ENCODE measurements at places on chromosomes 13 and 19.

DNA sequence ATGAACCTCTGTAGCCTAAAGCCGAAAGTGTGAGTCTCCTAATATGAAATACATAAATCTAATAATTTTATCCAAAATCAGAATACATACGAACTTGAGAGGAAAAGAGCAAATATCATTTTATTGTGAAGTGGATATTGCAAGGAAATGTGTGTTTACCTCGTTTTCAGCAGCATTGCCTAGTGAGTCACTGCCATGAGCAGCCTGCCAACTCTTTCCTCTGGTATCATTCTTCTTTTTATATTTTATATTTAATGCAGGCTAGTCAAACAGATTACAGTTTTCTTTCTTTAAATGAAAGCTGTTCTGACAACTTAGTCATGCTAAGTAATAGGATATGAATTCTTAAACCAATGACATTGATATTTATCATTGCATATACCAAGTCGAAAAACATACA is 44.2 kb downstream of the EDNRB start:
- no peak for DNase-seq

DNA sequence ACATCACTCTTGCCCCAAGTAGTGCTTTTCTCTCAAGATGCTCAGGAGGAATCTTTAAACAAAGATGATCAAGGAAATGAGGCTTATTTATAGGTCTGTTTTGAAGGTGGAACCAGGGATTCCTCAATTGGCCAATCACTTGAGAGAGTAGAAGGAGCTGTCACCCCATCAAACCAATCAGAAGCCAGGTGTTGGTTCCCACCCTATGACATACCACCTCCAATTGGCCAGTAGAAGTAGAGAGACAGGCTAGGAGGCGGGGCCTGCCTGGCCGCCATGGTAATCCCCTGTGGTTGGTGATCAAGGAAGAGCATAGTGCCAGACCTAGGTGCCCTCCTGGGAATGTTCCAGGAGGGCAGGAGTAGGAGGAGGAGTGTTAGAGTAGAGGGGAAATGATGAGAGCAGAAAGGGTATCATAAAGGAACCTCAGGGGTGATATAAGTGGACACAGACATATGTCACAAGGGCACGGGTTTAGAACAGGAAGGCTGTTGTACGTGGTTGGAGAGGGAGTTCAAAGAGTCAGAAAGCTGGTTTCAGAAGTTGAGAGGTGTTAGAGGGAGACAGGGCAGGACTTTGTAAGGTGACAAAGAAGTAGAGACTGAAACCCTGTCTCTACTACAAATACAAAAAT is 10.5 kb downstream of the PMIS2 start:
- DNase-seq = no peak

DNA sequence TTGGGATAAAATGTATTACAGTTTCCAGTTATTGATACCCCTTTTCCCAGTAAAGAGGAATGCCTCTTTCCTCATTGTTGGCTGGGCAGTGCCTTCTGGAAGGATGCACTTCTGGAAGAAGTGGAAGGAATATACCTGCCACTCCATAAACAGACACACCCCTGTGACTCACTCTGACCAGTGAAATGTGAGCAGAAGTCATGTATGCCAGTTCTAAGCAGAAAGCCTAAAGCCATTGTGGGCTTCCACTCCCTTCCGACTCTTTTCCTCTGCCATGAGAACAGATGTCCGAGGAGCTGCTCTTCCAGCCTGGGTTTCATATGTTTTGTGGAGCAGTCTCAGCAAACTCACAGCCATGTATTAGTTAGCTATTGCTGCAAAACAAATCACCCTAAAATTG is 166.1 kb upstream of the SERP2 start:
- DNase-seq = no peak

GRCh38 chr13:45340422-45341033 is 455 bp downstream of the TPT1 start:
- peak; percentile 80 for DNase-seq

GRCh38 chr13:52765611-52766390 is 26.2 kb upstream of the CNMD start:
- no peak for DNase-seq

DNA sequence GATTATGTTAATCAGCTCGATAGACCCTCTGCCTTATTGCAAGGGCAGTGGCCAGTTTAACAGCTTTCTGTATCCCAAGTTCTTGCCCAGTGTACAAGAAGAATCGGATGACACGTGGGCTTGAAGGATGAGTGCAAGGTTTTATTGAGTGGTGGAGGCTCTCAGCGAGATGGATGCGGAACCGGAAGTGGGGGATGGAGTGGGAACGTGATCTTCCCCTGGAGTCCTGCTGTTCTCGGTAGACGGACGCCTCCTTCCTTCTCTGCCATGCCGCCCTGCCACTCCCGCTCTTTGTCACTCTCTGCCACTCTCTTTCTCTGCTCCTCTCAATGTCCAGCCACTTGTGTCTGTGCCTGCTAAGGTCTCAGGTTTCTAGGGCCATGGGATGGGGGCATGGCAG is 21.0 kb downstream of the RFXAP start:
- no peak for DNase-seq

DNA sequence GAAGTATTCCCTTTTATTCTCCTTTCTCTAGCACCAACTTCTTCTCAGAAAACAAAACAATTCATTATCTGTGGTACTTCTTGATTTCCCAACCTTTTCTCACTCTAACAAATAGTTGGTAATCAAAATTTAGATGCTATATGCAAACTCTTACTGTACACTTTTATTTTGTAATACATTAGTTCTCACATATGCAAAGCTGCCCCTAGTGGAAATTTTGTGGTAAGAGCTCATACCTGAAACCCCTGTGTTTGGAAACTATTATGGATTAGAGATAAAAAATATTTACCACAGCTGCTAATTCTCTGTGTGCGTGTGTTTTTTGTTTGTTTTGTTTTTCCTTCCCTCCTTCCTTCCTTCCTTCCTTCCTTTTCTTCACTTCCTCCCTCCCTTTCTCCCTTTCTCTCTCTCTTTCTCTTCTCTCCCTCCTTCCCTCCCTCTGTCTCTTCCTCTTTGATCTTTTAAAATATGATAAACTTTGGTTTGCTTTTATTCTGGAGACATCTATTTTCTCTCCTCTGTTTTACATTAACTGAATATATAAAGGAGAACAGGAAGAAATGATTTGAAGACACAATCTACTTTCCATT is 537.4 kb downstream of the SLITRK6 start:
- no peak for DNase-seq

GRCh38 chr13:67549331-67549730 is 319.2 kb upstream of the PCDH9 start:
- no peak for DNase-seq

- DNase-seq = no peak
Measured at GRCh38 chr13:44158881-44159632, 214.6 kb upstream of the SERP2 start.

DNA sequence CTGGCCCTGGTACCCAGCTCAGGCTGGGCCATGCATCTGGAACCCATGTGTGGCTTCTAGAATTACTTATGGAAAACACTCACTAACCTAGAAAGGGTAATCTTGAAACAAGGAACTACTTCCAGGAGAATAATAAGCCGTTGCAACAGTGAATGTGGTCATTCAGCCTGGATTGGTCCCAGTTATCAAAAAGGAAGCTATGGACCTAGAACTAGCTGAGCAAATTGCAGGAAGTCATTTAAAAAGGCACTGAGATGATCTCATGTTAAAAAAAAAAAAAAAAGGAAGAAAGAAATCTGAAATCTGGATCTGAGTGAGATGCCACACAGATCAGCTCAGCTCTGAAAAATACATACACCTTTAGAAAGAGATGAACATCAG is 59.6 kb downstream of the DCT start:
- DNase-seq = no peak

DNA sequence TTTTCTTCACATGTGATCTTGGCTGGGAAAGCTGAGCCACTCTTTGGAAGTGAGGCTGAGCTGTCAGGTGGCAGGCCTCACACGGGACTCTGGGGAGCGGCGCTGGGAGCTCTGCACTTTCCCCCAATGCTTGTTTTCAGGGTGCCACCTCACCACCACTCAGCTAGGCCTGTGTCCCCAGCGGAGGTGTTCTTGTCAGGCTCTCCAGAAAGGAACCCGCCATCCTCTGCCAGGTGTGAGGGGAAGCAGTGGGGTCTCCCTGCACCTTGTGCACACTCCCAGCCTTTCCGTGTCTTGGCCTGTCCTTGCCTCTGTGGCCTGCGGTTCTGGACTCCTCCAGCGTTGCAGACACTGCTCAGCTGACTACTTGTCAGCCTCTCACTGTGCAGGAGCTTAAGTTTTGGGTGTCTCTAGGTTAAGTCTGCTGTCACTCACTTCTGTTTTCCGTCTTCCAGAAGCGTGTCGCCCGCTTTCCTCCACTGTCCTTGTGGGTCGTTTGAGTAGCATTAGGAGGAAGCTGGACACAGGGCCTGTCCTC is 51.9 kb downstream of the GGACT start:
- DNase-seq = no peak

DNA sequence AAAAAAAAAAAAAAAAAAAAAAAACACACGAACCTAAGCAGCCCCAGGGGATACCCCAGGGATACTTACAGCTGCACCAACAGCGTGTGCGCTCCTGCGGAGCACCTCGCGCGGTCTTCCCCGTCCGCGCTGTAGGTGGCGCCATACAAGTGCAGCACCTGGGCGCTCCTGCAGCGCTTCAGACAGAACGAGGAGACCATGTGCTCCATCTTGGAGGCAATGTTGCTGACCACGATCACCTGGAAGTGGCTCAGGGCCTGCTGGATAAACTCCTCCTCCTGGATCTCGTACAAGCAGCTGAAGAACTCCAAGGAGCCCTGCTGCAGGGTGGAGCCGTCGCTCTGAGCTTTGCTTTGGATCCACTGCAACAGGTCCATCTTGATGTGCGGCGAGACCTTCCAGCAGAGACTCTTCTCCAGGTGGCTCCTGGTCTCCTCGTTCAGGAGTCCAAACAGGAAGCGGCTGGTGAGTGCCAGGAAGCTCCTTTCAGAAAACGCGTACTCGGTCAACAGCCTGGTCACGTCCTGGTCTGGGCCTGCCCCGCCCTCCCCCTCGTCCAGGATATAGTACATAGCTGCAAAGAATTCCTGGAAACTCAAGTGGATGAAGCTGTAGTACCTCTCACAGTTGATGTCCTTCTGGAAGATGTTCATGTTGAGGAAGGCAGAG is 14.5 kb downstream of the NLRP12 start:
- DNase-seq = no peak

DNA sequence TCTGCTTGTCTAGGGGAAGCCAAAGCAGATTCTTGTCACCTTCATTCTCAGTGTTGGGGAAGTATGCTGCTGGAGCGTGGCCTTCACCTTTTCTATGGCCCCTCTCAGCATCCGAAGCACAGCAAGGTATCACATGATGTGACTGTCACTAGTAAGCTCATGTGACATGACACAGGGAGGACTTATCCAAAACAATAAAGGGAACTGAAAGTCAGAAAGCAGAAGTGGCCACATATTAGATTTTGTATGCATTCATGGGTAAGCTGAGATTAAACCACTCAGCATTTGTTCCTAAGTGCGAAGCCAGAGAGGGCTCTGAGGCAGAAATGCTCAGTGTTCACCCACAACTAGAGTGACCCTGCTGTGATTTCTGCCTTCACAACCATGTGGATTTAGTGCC is 72.8 kb upstream of the PCDH8 start:
- DNase-seq = no peak

DNA sequence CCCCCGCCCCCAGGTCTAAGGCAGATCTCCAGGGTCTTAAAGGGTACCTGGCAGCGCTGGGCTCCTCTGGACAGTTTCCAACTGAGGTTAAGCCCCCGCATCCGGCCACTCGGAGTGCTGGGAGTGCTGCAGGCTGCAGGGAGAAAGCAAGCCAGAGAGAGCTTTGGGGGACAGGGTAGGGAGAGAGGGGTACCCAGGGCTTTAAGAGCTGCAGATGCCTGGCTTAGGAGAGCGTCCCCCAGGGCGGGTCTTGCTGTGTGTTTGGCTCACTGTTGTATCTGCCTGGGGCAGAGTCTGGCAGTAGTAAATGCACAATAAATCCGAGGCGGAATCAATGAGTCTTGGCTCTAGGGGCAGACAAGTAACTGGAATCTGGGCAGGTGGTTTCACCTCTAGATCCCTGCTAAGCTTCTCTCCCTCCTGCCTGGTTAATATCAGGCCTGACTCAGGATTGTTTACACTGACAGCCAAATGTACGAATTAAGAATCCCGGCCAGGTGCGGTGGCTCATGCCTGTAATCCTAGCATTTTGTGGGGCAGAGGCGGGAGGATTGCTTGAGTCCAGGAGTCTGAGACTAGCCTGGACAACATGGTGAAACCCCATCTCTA is 798 bp upstream of the COX6B2 start:
- no peak for DNase-seq

- DNase-seq = no peak
Measured at GRCh38 chr19:33905937-33906577, 109.4 kb downstream of the KCTD15 start.

DNA sequence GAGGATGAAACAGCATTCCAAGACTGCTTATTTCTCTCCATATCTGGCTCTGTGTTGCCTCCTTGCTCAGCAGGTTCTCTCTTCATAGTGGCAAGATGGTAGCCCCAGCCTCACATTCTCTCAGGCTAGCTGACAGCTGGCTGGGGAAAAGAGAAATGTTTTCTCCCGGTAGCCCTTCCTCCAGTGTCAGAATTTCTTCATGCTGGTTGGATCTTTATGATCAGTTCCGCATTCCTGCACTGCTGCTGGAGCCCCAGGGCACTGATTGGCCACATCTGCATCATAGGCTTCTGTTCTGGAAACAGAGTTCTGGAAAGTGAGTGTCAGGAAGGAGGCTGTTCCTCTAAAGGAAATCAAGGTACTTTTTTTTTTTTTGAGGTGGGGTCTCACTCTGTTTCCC is 24.6 kb downstream of the POP4 start:
- DNase-seq = no peak

DNA sequence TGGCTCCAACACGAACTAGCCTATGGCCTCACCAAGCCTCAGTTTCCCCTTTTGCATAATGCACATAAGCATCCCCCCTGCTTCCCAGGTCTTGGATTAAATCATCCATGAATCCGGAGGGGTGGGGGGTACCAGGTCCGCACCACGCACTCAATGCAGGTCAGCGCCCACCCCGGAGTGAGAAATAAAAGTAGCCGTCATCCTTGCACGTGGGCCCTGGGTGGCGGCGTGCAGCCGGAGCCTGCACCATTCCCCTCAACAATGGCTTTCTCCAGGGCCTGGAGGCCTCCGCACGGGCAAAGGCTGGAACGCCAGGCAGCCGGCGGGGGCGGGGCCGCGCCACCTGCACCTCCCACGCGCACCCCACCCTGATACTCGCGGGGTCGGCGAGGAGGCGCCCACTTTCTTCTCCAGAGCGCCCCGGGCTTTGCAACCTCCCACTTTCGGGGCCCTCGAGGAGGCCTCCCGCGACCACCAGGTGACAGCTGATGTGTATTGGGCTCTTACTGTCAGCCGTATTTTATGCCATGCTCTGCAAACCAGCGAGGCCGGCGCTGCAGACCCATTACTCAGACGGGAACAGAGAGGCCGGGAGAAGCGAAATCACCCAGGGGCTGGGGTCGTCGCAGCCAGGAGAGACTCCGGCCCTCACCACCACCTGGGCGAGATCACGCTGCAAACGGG is 767 bp upstream of the GADD45B start:
- DNase-seq = peak; percentile 67

GRCh38 chr13:88074794-88075510 is 403.8 kb downstream of the SLITRK5 start:
- no peak for DNase-seq

All from stimulated activated CD4-positive, alpha-beta T cell treated with anti-CD3 and anti-CD28 coated beads, Interleukin-2, amount 100 ng/mL, for 24 hours (primary cell).